ENCODE measurements at places on chromosomes 2 and 18.

DNA sequence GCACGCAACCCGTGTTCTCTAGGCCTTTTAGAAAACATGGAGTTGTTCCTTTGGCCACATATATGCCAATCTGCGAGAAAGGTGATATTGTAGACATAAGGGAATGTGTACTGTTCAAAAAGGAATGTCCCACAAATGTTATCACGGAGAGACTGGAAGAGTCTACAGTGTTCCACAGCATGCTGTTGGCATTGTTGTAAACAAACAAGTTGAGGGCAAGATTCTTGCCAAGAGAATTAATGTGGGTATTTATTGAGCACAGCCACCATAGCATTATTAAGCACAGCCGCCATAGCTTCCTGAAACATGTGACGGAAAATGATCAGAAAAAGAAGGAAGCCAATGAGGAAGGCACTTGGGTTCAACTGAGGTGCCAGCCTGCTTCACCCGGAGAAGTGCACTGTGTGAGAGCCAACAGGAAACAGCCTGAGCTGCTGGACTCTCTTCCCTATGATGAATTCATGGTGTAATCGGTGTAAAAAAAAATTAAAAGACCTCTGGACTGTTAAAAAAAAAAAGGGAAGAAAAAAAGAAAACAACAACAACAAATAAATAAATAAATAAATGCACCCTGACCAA lies 29.0 kb upstream of the REL start:
- DNase-seq = no peak

- DNase-seq = no peak
Measured at GRCh38 chr2:65476778-65477177, 44.4 kb upstream of the SPRED2 start.

DNA sequence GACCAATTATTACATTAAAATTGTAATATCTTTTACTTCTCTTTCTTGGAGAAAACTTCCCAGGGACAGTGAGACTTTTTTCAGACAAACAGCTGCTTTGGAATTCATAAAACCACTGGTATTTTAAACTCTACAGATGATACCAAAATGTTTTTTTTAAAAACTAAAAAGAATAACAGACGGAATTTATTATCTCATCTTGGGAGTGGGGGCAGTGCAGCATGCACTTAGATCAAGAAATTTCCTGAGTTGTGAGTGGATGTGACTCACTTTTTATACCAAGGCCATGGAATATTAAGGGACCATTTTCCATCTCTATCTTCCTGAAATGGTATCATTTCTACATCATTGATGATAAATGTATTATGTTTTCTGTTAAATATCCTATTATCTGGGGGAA lies 422.8 kb upstream of the HNRNPA3 start:
- DNase-seq = no peak

- no peak for DNase-seq
Measured at GRCh38 chr2:38260972-38261371, 116.1 kb downstream of the ATL2 start.

GRCh38 chr18:58522132-58522531 lies 106.8 kb downstream of the ALPK2 start:
- no peak for DNase-seq

GRCh38 chr2:220046507-220046906 lies 419.1 kb downstream of the SLC4A3 start:
- no peak for DNase-seq

DNA sequence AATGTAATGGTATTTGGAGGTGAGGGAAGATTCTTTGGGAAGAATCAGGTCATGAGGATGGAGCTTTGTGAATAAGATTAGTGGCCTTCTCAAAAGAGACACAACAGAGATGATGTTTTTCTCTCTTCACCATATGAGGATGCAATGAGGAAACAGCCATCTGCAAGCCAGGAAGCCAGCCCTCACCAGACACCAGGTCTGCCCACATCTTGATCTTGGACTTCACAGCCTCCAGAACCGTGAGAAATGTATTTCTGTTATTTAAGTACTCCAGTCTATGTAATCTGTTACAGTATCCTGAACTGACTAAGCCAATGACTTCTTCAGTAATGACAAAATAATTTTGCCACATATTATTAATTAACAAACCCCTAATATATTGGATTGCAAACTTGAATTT lies 28.3 kb downstream of the CYRIA start:
- no peak for DNase-seq

DNA sequence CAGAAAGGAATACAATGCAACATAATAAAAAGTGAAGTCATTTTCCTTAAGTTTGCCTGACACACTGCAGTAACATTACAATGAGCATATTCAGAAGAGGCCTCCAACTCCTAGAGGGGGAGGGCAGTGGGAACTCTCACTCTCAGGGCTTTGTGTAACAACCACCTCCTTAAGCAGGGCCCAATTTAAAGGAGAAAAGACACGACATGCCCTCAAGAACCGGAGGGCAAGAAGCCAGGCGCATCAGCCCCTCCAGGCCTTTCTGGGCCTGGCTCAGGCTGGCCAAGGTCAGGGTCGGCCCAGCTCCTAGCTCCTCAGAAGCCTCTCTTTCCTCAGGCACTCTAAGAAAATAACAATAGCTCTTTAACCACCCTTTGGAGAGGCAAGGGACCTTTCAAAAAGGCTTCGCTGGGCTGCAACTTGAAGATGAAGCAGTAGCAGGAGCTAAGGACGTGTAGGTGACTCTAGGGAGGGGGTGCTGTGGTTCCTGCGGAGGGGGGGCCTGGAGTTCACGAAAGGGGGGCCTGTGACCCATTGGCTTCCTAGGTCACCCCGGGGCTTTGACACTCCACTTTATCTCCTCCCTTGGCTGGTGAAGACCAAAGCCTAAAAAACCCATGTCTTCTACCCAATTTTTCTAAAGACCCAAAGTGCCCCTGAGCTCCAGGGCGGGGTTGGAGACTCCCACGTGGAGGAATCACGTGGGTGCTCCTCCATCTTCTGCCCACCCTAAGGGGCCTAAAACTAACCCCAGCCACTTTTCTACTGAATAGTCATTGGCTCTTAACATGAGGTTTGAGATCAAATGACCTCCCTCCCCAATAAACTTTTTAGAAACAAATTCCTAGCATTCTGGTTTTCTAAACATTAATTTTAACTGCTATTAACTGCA lies 13.3 kb downstream of the SERTAD2 start:
- DNase-seq = no peak

DNA sequence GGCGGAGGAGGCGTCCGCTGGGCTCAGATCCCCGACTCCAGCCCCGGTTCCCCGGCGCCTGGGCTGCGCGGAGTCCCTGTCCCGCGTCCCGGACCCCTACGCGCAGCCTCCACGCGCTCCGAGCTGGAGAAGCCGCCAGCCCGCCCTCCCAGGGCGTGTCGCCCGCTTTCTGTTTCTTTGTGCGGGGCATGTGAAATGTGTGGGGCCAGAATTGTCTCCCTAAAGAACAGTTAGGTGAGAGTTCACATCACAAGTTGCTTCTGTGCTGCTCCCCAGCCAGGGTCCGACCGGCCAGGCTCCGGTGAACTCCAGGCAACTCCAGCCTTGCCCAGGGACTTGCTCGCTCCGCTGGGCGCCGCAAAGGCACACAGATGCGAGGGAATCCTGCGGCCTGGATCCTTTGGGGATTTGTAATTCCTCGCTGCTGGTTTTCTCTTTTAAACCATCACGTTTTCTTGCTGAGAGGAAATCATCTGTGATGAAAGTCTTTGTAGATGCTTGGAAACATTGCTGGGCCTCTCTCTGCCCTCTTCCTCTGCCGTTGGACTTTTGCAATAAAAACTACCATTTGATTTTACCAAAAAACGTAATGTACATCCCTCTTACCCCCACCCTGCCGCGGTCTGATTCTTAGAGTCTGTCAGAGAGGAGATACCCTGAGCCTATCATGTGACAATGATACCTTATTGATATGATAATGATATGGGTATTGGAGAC lies 631 bp downstream of the GYPC start:
- no peak for DNase-seq

GRCh38 chr18:36427831-36428230 lies 130.3 kb downstream of the FHOD3 start:
- no peak for DNase-seq

- no peak for DNase-seq
Measured at GRCh38 chr2:84306361-84306760, 152.7 kb downstream of the SUCLG1 start.

DNA sequence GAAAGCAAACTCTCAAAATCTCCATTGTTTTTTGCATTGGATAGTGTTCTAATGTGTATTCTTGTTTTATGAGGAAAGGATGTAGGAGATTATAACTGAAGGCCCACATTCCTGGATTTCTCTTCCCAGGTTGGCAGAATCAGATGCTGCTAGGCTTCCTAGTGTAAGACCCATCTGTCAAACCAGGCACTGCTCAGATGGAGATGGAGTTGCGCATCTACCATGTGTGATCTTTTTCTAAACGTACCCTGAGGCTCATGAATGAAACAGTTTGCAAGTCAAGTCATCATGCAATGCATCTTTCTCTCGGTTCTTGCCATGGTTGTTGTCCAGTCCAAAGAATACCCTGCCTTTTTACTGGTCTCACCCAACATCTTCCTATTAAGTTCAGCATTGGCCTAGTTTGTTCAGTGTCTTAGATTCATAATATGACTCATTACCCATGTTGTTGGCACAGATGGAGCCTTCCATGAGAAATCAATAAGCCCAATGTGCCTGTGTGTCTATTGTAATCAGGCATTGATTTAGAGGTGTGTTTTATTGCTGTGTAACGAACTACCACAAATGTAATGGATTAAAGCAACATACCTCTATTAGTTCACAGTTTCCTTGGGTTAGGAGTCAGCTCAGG lies 127.4 kb downstream of the NYAP2 start:
- DNase-seq = no peak

DNA sequence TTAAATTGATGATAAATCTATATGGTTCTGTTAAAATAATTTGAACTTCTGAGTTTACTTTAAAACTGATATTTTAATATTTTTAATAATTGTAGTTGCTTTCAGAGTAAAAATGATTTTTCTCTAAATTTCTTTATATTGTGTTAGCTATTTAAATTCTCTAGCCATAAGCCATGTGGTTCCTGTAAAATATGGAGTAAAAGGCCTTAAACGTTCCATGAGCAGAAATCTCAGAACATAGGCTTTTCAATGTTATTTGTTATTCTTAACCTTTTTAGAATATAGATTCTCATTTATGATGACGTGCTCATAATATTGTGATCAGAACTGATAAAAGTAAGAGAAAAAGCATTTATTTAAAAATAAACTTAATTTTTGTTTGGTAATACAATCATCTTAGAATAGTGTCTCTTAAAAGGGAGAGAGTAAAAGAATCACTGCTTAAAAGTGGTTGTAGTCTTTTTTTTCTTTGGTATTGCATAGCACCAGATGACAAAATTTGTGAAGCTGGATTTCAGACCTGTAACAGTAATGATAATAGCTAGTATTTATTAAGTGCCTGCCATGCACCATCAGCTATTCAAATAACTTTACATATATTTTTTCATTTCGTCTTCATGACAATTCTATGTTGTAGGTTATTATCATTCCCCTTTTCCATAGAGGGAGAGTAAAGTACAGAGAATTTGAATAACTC lies 2.7 kb downstream of the BMPR2 start:
- DNase-seq = no peak

DNA sequence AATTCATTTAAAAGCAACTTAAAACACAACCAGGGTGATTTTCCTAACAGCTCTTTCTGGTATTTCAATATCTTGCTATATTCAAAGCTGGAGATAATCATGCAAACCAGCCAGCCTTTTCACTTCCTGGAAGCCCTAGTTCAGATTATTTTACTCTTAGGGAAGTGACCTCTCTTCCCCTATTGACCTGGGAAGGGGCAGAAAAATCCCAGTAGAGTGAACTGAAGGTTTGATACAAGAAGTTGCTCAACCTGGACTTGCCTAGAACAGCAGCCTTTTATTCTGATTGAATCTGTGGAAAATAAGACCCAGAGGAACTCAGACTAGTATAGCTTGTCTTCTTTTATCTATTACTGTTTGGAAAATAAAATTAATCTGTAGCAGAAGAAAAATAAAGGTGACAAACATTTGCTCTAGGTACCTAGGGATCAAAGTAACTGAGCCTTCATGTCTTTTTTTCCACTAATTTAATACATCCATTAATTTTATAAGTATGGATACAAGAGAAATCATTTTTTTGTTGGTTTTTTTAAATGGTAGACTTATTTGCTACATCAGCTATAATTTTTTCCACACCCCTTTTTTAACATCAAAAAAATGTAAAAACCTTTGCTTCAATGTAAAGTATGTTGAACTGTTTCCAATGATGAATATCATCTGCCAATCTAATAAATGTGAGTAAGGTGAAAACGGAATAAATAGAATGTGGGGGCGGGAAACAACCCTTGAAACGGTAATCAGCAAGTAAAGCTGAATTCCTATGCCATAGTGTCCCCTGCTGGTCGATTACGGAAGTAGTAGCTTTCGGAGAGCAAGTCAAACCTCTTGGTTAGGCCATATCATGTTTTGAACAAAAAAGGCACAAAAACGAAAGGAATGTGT lies 629.9 kb downstream of the NRXN1 start:
- DNase-seq = no peak

DNA sequence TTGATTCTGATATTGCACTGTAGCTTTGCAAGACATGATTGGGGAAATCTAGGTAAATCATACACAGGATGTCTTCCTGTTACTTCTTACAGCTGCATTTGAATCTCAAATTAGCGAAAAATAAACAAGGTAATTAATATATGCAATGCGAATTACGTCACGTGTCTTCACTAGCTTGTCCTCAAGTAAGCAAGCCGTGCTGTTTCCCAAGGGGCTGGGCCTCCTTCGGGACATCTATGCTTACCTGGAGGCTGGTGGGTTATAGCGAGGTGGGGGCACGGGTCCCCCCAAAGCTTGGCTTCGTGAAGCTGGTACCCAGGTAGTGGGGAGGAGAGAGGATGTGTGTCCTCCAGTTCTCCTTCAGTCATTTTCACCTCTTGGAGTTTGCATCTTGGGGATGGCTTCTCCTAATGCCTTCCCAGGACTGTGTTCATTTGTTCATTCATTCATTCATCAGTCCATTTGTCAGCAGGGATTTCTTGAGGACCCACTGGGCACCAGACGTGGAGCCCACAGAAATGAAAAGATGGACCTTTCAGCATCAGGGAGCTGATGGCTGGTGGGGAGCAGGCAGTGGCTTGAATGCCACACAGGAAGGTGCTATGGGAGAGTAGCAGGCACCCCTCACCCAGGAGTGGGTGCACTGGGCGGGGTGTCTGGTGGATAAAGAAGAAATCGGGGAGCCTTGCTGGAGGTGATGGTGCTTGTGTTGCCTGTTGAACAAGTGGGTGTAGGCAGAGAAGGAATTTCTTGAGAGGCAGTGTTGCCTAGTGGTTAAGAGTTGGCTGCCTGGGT lies 155.1 kb downstream of the GLI2 start:
- DNase-seq = no peak

GRCh38 chr2:227025510-227025909 lies 138.5 kb downstream of the COL4A4 start:
- DNase-seq = no peak

- DNase-seq = no peak
Measured at GRCh38 chr18:54210463-54210862, 14.0 kb downstream of the MBD2 start.

GRCh38 chr2:231069379-231070054 lies 12.8 kb downstream of the PSMD1 start:
- no peak for DNase-seq

DNA sequence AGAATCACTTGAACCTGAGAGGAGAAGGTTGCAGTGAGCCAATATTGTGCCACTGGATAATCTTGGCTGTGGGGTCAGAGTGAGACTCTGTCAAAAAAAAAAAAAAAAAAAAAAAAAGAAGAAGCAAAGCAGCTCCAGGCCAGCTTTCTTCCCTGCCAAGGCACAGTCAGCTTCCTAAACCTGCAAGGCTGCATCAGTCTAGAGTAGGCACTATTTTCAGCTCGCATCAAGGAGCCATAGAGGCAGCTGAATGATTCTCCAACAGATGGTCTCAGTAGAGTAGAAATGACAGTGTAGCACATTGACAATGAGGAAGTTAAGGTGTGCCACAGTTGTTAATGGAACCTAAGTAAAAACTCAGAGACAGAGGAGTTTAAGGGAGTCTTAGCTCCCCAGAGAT lies 35.6 kb downstream of the BMP10 start:
- DNase-seq = no peak
